Stimulated activated CD4-positive, alpha-beta T cell treated with anti-CD3 and anti-CD28 coated beads, Interleukin-1b, Interleukin-23, amount 100 ng/mL, for 24 hours (primary cell): ENCODE measurements at places on chromosomes 2 and 18.

DNA sequence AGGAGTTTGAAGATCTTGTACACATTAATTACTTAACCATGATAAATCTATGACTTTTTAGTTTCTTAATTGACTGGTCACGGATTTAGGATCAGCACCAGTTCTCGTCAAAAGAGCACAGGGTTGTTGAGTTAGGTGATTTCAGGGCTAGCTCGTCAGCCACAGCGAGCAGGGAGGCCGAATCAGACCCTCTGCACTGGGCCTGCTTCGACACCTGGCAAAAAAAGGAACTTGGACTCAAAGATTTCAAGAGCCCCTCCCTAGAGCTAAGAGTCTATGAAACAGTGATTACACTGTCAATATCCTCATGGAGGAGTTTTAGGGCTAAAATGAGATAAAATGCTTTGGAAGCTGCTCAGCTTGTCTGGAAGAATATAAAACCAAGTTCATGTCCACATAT is 4.6 kb upstream of the SERTAD2 start:
- DNase-seq = no peak

DNA sequence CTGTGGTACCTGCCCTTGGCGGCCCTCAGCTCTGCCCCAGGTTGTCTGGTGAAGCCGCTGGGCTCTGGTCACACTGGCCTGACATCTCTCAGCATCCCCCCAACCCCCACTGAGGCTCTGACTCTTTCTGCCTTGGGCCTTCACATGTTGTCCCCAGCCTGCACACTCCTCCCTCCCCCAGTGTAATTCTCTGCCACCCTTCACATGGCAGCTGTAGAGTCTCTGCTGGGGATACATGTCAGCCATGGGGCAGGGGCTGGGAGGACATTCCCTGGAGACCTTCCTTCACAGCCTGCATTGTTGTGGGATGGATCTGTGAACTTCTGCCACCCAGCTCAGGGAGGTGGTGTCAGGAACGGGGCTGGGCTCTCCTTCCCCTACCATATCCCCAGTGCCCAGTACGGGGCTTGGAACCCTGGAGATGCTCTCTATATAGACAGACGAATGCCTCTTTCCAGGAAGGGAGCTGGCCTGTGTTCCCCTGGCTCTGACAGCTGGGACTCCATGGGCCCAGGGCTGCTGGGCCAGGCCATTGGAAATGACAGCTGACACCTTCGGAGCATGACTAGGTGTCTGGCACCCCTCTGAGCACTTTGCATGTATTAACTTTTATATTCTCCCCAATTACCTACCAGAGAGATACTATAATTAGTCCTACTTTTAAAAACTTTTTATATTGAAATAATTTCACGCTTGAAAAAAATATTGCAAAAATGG is 151.5 kb downstream of the INHBB start:
- DNase-seq = no peak

- no peak for DNase-seq
These were observed 816.8 kb upstream of the CRIM1 start for GRCh38 chr2:35538796-35539195.

GRCh38 chr2:78068808-78069207 is 546.6 kb upstream of the LRRTM4 start:
- no peak for DNase-seq

- DNase-seq = no peak
These were observed 112.4 kb upstream of the GATA6 start for GRCh38 chr18:22056950-22057349.

GRCh38 chr18:53739700-53740099 is 484.8 kb downstream of the MBD2 start:
- no peak for DNase-seq
